ENCODE measurements at places on chromosomes 6 and 20.

GRCh38 chr6:71376830-71377229 is 88.2 kb downstream of the OGFRL1 start:
- H3K4me1 ChIP-seq = no peaks in the 10 kb centered on the region
- no peaks in the 10 kb centered on the region for H3K36me3 ChIP-seq
- H3K27ac ChIP-seq = no peak overlapping the region
- H3K4me3 ChIP-seq = no peak overlapping the region
- no peak for DNase-seq
- H3K27me3 ChIP-seq = peaks cover 10% of the 10 kb centered on the region

- H3K27ac ChIP-seq = no peak overlapping the region
- H3K4me3 ChIP-seq = no peak overlapping the region
- no peak for DNase-seq
- peaks cover 25% of the 10 kb centered on the region for H3K27me3 ChIP-seq
These were observed 274.3 kb upstream of the FOXQ1 start for GRCh38 chr6:1037430-1038202.

DNA sequence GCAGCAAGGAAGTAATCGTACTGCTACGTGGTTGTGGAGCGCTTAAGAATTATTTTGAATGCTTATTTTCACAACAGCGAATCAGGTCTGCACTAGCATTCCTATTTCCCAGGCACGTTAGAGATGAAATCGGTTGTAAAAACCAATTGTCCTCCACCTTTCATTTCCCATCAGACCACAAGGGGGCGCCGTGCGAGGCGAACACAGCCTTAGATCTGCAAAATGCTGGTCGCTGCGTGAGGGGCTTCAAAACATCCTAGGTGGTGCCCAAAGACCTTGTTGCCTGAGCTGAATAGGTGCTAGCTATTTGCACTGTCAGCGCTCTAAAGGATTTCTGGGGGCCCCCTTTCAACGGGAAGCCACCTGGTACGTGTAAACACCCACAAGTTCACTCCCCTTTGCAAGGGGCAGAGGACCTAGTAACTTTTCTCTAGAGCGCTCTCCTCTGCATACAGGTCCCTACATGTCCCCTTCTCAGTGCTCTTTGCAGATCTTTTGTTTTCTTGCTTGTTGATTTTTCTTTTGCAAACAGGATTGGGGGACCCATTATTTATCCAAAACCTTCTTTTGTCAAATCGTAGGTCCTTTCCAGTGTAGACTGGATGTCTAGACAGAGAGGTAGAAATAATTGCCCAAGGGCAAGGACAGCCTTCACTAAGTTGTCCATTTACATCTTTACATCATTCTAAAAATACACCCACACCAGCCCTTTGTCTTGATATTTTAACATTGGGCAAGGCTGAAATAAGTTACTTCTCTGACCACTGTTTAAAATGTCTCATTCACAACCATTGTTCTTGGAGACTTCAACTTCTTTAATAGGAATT is 59.8 kb downstream of the NEDD9 start:
- H3K4me1 ChIP-seq = peaks cover 11% of the 10 kb centered on the region
- no peaks in the 10 kb centered on the region for H3K36me3 ChIP-seq

DNA sequence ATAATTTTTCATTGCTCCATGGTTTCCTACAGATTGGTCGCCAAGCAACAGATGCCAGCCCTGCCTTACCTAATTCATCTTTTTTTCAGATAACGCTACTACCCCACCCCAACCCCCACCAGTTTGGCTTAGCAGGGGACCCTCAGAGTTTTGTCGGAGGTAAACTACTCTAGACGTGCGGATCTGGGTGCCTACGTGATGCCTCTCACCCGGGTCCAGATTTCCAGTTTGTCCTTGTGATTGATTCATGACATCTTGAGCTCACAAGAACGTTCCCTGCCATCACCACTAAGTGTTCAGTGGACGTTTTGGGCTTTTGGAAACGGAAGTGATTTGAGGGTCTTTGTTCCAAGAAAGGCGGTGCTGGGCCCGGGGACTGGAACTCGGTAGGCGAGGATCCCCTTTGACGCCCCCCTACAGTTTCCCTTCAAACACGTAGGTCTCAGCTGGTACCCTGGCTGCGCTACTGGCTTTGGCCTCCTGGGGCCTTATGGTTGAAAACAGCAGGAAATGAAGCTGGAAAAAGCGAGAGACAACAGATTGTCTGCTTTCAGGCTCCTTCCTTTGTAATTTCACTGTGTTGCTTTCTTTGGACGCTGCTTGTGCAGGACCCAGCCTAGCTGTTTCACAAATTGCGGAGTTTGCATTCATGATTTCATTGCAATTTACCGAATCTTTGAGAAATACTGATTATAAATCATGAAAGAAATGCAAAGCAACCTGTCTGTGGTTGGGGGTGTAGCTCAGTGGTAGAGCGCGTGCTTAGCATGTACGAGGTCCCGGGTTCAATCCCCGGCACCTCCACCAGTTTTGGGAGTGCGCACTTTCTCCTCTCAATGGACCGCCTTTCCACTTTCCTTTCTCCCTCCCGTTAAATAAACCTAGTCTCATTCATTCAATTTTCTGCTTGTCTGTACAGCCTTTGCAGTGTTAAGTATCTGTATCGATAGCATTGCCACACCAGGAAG is 81.0 kb downstream of the GPX5 start:
- peaks cover 3% of the 10 kb centered on the region for H3K36me3 ChIP-seq
- H3K4me3 ChIP-seq = peak overlapping the region; percentile 65
- H3K27ac ChIP-seq = peak overlapping the region; percentile 66
- peaks cover 5% of the 10 kb centered on the region for H3K4me1 ChIP-seq
- H3K27me3 ChIP-seq = peaks cover 84% of the 10 kb centered on the region

GRCh38 chr6:23446469-23446967 is 679.5 kb upstream of the NRSN1 start:
- H3K4me3 ChIP-seq = no peak overlapping the region
- H3K4me1 ChIP-seq = no peaks in the 10 kb centered on the region
- no peak overlapping the region for H3K27ac ChIP-seq
- no peak for DNase-seq

Data from activated naive CD8-positive, alpha-beta T cell treated with anti-CD3 and anti-CD28 coated beads for 36 hours (primary cell).